CD4-positive, alpha-beta T cell treated with Interferon alpha-2 for 1 hour (primary cell): ENCODE measurements at places on chromosomes 5 and 9.

DNA sequence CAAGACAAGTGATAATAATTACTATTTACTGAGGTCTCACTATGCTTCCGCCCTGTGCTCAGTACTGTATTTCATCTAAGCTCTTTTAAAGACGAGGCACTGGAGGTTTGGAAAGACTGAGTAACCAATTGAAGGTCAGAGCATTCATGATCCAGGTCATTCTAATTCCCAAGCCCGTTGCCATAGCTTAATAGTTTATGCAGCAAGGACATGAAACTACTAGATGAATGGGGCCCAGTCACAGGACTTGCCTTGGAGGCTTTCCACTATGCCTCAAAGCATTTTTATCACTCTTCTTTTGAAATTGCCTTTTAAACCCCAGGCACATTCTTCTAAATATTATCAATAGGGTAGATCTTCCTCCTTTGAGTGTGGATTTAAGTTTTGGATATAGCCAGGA is 17.2 kb upstream of the NFIB start:
- no peak for DNase-seq

GRCh38 chr5:172886974-172887501 is 53.0 kb downstream of the ERGIC1 start:
- DNase-seq = peak; percentile 77

- DNase-seq = no peak
These were observed 9.3 kb upstream of the CAST start for GRCh38 chr5:96652769-96653454.

- DNase-seq = no peak
These were observed 30.1 kb downstream of the GALNT10 start for GRCh38 chr5:154220625-154221024.

DNA sequence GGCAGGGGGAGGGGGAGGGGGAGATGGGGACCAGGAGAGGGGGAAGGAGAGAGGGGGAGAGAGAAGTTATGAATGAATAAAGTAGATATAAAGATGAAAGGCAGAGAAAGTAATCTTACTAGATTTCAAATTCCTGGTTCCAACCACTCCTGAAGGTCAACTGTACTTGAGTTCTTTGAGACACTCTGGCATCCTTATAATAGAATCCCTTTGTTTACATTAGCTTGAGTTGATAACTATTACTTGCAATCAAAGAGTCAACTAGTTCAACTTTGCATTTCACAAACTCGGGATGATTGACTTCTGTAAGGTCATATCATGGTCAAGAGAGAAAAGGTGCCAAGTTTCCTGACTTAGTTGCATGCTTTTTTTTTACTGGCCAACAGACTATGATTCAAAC is 42.2 kb downstream of the BAAT start:
- no peak for DNase-seq

DNA sequence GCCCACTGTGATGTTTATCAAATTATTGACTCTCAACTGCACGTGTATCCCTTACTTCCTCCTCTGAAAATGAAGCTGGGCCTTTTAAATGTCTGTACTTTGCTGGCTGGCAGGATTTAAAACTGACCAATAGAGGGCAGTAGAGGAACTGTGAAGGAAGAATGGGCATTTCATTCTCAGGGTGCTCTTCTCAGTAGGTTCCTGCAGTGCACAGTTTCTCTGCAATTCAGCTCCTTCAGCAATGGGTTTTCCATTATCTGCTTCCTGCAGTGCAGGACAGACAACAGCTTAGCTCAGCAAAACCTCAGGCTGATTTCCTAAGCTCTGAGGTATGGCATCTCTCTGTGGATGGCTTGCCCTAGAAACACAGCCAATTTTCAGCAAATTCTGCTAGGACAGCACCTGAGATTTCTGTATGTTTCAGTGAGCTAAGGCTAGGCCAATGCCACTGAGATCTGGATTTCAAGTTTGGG is 298.4 kb upstream of the PRDM9 start:
- no peak for DNase-seq

- no peak for DNase-seq
These were observed 1.2 kb downstream of the ERCC8 start for GRCh38 chr5:60943624-60944023.

GRCh38 chr5:176296-176823 is 14.9 kb upstream of the LRRC14B start:
- DNase-seq = no peak

DNA sequence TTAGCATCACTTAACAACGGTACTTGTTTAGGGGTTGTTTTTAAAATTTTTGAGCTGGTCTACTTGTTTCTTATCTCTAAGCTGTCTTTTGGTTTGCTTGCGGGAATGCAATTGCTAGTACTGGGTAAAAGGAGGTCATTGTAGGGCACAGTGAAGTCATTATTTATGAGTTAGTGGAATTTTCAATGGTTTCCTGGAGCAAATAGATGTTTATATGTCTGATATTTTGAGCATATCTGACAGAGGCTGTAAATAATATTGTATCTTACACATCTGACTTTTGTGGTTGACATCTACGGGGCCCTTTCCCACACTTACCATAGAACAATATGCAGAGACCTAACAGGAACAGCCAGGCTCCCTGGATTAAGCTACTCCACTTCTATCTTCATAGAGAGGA is 90.4 kb upstream of the IL6ST start:
- DNase-seq = no peak

- no peak for DNase-seq
These were observed 41.2 kb upstream of the SVEP1 start for GRCh38 chr9:110620726-110621125.

DNA sequence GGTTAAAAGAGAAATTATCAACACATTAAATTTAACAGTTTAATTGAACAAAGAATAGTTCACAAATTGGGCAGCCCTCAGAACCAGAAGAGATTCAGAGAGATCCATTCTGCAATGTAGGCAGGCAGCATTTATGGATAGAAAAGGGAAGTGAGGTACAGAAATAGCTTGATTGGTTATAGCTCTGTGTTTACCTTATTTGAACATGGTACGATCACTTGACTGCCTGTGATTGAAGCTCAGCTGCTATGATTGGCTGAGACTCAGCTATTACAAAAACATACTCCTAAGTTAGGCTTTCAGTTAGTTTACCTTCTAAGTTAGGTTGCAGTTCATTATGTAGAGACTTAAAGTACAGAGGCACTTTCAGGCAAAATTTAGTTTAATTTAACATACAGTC is 7.3 kb downstream of the CNTRL start:
- DNase-seq = no peak

DNA sequence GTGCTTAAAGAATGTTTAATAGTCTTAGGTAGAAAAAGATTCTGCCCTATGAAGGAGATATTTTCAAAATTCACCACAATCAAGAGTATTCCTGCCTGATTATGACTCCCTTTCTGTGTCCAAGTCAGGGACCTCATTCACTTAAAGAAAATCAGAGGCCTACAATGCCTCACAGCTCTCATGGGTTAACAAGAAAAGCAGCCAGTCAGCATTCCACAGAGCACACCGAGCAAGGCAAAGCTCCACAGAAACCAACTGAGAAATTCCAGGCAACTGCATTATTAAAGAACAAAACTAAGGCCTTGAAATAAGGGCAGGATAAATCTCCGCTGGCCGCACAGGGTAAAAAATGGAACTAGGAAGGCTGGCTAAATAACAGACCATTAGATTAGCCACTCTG is 161.1 kb downstream of the TARS1 start:
- no peak for DNase-seq

GRCh38 chr5:129021744-129022143 is 56.5 kb downstream of the SLC27A6 start:
- no peak for DNase-seq

DNA sequence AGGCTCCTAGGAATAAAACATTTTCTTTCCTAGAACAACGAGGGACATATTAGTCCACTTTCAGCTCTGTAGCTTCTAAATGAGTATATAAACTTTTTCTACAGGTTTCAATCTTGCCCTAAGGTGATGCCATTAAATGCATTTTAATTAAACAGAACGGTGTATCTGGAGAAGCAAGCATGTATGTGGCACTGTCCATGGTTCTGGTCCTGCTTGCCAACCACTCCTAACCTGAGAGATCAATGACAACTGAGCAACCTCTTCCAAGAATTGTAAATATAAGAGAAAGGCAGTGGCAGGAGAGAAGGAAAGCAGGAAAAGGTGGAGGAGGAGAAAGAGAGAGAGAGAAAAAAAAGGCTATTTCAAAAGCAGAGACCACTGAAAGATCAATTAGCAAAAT is 95.6 kb upstream of the SPOCK1 start:
- DNase-seq = no peak

GRCh38 chr5:31844622-31845345 is 205.9 kb downstream of the PDZD2 start:
- DNase-seq = no peak

DNA sequence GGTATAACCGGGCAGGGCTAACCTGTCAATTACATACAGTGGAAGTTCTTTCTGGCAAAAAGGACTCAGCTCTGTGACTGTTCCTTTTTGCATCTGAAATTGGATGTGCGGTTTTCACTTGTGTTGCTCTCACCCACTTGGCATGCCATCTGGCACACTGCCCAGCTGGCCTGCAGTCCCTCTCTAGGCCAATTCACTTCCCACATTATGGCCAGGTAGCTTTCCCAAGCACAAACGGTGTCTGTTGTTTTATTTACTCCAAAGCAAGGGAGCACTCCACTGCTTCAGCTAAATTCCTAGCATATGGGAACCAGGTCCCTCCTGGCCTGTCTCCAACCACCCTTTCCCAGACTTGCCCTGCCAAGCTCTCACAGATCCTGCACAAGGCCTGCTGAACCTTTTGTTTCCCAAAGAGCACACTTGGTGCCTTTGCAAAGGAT is 132.5 kb downstream of the SEMA6A start:
- DNase-seq = no peak

- no peak for DNase-seq
These were observed 544.1 kb downstream of the RAB3C start for GRCh38 chr5:59126708-59127573.

GRCh38 chr9:114314256-114314867 is 8.5 kb upstream of the ORM1 start:
- DNase-seq = no peak

GRCh38 chr5:16431490-16431889 is 34.1 kb downstream of the ZNF622 start:
- DNase-seq = no peak

DNA sequence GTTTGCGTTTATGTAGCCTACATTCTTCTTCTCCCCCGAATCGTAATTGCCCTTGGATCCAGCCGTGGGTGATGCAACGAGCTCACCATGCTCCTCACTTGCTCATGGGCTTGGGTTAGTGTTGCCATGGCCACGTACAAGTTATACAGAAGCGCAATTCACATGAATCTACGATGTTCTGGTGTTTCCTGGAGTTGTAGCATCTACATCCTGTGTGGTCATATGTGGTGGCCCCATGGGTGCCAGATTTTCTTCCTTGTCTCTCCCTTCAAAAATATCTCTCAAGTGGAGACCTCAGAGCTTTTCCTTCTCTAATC is 115.3 kb downstream of the TLE4 start:
- peak; percentile 41 for DNase-seq

DNA sequence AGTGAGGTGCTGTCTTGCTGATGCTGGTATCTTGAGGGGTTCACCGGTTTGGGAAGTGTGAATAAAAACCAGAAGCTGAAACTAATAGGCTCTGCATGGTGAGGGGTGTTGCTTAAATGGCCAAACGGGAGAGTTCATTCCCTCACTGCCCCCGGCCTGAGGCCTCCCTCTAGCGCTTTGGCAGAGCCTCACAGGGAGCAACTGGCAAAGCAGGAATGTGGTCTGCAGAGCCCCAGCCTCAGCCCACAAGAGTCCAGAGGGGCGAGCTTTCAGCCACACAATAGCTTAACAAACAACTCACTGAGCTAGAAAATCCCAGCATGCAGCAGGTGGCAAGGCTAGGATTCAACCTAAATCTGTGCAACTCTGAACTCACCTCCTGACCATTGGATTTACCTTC is 234.8 kb downstream of the MED10 start:
- no peak for DNase-seq

DNA sequence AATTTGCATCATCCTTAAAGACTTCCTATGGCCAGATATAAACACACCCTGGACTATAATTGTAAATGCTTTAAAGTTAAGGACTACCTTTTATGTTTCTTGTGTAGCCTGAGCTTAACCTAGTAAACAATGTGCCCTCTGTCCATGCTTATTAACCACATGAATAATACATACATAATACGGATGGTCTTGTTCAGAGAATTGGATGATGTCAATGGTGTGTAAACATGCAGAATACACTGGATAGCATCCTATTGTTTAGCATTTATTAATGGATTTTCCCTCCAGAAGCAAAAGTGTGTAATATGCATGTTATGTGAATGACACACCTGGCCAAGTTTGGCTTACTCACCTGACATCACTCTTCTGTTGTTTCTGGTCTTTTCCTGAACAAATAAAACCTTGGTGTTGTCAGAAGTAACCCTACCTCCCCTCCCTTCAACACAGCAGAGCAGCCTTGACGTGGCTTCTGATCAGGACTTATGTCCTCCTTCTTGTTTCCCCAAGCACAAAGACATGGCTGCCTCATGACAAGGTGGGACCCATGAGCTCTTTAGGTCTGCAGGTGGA is 517.9 kb downstream of the MTRR start:
- no peak for DNase-seq

DNA sequence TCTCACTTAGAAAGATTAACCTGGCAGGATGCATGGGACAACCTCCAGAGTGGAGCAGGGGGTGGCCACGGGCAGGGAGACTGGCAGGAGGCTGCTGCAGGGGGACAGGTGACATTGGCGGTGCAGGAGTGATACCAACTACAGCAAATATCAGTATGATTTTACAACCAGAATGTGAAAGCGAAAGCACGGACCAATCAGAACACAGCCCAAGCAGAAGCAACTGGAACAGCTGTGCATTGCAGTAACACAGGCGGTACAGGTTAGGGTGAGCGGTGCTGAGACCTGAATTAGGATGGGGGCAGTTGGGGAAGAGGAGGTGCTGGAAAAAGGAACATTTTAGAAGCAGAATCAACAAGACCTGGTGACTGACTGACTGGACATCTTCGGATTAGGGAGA is 29.3 kb downstream of the POLR1E start:
- no peak for DNase-seq

- no peak for DNase-seq
These were observed 42.8 kb downstream of the PDE4D start for GRCh38 chr5:59850766-59851165.

GRCh38 chr5:128035689-128036088 is 47.9 kb upstream of the SLC12A2 start:
- DNase-seq = no peak

DNA sequence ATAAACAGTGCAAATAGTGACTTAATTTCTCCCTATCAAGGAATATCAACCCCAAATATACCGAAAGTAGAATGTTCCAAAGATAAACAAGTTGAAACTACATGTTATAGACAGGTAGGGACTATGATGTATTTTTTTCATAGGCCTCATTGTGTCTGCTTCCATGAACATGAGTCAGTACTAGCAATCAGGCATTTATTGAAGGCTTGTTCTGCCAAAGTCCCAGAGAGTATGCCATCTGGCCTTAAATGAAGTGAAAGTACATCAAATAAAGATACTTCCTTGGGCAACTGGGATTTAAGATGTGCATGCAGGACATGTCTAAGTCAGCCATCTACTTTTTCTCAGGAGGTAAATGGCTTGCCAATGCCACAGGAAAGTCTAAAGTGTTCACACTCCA is 6.5 kb downstream of the GHR start:
- no peak for DNase-seq
